Body of pancreas (tissue), 4 donors: ENCODE measurements at places on chromosomes 5 and 9.

DNA sequence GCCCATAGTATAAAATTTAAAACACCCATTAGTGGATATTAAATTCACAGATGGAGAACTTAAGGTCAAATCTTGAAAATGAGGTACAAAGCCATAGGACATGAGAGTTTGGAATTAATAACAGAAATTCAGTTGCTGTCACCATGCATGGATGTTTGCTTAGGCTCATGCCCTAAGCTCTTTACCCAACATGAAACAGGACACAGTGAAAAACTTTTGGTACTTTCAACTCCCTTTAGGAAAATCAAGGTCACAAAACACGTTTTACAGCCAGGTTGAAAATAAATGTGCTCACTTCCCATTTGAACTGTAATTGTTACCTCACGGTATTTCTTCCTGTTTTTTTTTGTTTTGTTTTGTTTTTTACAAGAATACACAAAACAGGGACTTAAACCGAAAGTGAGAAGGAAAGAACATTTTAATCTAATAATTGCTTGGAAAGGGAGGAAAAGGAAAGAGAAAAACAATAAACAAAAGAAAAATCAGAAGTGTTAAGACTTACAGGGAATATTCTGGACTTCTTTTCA is 6.1 kb upstream of the TOPORS start:
- DNase-seq, result no peak

GRCh38 chr5:76947082-76947503 is 5.8 kb upstream of the CRHBP start:
- DNase-seq, result no peak

DNA sequence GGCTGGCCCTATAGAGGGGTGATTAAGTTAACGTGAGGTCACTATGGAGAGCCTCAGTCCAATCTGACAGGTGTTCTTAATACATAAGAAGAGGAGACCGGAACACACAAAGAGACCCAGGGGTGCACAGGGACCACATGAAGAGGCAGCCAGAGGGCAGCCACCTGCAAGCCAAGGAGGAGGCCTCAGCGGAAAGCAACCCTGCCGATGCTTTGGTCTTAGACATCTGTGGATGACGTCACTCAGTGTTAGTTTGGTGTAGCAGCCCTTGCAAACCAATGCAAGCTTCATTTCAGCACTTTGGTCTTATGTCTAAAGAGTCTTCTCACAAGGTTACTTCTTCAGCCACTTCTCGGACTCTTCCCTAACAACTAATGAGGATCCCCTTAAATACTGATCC is 47.6 kb upstream of the GRHPR start:
- no peak for DNase-seq

- no peak for DNase-seq
These were observed 15.7 kb upstream of the KCNN2 start for GRCh38 chr5:114346181-114346580.

- no peak for DNase-seq
These were observed 5.3 kb upstream of the SUSD1 start for GRCh38 chr9:112180387-112180881.

DNA sequence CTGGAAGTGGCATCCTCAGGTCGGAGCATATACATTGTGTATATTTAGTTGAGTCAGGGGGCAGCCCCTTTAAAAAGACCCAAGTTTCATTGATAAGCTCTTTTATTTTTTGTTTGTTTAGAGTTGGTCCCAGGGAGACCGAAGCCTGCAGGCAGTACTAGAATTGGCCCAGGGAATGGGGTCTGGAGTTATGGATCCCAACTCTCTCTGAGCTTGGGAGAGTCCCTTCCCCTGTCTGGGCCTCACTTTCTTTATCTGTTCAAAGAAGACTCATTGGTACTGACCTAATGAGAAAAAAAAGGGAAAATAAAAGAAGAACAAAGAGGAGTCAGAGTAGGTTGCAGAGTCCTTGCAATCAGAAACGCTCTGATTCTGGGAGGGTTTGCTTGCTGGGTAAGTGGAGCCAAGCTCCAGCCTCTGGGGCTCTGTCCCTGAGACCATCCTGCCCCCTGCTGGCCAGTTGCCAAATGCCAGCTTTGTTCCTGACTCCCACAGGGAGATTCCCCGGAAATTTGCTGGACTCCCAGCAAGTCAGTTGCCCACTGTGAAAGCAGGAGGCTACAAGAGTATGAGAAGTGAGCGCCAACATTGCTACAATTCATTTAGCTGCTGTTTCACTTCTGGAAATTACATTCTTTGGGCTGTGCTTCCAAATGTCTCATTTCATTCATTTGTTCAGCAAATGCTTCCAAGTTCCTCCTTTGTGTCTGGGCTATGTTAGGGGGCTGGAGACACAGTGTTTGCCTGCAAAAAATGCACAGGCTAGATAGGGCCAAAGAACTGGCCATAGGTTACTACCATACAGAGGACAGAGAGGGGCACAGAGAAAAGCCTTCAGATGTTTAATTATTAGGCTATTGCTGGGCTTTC is 156.2 kb downstream of the MELK start:
- peak; percentile 44 for DNase-seq

GRCh38 chr5:51694826-51695225 is 311.6 kb downstream of the ISL1 start:
- no peak for DNase-seq

- DNase-seq, result peak; percentile 62
These were observed 2.3 kb downstream of the GDNF start for GRCh38 chr5:37837414-37838032.

GRCh38 chr5:52798938-52799337 is 11.2 kb downstream of the ITGA1 start:
- DNase-seq, result no peak

DNA sequence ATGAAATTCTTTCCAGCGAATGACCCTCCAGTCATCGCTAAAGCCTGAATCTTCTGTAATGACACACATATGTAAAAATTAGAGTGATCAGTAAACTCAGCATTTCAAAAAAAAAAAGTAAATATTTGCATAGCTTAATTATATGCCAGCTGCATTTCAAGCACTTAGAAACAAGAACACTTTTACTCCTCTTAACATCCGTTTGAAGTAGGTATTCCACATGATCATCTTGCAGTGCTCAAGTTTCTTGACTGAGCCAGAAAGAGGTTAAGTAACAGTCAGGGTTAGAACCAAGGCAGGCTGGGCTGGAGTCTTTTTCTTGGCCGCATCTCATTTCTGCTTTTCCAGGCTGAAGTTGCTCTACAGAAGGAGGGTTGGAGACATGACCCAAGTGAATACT is 27.6 kb downstream of the EGFLAM start:
- no peak for DNase-seq

DNA sequence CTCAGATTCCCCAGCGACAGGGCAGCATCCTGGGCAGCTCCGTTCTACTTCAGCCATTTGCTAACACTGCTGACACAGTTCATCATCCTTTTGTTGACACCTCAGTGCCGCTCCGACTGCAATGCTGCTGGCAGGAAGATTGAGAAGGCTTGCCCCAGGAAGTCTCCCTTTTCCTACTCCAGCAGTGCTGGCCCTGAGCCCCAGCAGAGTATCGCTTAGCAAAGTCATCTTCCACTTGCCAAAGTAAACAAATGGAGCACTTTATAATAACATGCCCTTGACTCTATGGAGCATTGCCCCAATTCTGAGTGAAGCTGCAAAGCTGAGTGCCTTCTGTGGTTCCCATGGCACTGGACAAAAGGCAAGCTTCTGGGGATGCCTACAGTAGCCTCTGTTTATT is 32.2 kb downstream of the PRLR start:
- DNase-seq, result peak; percentile 83

- no peak for DNase-seq
These were observed 343.2 kb upstream of the DAP start for GRCh38 chr5:11104210-11104609.

GRCh38 chr9:38337181-38337580 is 55.3 kb upstream of the ALDH1B1 start:
- DNase-seq, result no peak

DNA sequence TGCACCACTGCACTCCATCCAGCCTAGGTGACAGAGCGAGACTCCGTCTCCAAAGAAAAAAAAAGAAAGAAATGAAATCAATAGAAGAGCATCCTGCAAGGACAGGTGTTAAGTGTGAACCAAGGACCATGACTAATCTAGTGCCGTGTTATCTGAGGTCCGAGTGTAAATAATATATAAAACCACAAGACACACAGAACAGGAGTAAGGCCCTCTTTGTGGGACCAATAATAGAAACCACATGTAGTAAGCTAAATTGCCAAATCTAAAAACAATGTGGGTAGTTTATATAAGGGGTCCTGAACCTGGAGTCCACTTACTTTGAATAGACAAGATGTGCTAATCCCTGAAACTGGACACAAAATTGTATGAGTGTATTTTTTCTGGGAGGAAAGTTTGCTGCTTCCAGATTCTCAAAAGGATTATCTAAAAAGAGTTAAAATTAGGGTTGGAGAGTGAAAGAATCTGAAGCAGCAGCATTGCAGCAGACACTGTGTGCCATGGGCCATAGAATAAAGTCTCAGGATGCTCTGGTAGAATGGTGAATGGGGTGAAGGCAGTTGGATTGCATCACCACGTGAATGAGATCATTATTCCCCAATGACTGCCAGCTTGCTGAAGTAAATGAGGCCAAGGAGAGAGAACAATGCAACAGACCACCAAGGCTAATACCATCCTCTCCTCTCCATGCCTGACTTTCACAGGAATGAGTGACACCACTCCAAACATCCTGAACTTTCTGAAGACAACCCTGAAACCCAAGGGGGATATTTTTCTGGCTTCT is 222.7 kb downstream of the DCP2 start:
- DNase-seq, result no peak

DNA sequence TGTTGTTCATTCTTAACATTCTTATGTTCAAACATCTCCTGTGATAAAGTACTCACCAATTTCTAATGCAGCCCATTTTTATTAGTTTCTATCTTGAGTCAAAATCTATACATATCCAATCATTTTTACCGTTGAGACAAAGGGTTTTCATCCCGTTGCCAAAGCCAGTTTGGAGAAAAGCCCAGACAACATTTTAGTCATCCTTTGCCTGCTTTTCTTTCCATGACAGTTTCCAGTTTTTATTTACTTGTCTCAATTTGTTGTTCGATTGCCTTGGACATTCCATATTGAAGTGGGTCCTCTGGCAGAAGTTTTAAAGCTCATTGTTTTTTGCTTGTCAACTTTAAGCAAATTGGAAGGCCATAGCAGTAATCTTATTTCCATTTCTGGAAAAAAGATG is 123.9 kb downstream of the RAB3C start:
- no peak for DNase-seq

DNA sequence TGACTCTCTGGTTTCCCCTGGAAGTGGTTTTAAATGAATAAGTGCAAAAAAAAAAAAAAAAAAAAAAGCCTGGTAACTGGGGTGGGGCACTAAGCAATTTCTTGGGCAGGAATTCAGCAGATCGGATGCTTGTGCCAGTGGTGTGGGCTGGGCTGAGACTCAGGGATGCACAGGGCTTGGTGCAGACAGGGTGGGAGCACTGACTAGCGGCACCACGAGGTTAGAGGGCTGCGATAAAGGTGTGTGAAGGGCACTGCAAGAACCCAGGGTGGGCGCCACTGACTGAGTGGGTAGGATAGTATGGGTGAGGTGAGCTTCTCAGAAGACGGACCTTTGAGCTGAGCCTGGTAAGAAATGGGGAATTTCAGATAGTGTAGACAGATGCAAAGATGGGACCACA is 45.5 kb upstream of the CPLX2 start:
- no peak for DNase-seq

DNA sequence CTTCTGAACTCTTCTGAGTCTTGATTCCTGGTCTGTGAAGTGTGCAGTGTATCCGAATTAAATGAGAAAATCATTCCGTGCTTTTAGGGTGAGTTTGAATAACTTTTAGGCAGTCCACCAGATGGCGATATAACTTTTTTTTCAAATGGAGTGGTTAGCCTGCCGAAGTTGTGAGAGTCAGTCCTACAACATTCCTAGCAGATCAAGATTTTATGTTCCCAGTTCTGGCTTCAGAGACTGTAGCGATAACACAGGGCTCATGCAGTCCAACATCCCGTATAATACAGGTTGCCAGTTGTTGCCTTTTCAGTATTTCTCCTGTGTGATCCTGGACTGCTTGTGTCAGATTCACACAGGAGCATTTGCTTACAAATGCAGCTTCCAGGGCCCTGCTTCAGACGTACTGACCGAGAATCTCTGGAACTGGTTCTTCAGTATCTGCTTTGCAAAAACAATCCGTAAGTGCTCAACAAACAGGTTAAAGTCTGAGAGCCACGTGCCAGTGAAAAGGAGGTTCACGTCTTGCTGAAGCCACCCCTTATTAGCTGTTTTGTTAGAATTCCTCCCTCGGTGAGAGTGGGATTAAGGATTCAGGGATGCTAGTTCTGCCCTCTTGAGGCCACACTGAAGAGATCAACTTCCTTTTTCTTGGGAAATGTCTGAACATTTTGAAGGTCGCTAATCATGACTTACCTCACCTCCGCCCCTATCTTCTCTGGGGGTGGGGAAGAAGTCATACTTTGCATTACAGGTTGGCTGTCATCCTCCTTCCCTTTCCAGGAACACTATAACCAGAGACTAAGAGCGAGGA is 22.8 kb downstream of the SMIM3 start:
- DNase-seq, result peak; percentile 48

- no peak for DNase-seq
These were observed 48.7 kb upstream of the SPATA31D4 start for GRCh38 chr9:81879501-81879916.

DNA sequence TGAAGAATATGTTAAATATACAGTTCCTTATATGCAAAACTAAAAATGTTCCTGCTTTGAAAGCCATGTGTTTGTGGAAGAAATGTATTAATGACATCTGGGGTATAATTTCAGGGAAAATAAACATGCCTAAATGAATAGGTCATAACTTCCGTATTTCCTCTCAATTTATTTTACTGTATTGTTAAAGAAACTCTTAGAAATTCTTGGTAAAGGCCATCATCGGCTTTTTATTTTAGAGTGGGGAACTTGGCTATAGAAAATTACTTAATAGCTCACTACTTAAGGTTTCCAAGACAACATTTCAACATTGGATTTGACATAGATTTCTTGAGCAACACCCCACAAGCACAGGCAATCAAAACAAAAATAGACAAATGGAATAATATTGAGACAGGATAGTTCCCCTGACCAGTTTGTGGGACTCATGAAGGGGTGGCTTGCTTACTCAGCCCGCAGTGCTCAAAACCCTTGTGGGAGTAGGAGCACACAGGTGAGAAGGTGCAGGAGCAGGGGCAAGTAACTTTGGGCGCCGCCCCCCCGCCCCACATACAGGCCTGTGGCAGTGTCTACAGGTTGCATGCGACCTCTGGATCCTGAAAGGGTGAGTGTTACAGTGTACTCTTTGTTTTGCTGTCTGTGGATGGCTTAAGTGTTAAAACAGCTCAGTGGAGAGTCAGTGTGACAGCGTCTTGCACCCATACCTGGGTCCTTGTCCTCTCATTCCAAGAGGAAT is 891.4 kb upstream of the C9orf72 start:
- no peak for DNase-seq

GRCh38 chr5:180067986-180068385 is 3.6 kb downstream of the RNF130 start:
- no peak for DNase-seq

DNA sequence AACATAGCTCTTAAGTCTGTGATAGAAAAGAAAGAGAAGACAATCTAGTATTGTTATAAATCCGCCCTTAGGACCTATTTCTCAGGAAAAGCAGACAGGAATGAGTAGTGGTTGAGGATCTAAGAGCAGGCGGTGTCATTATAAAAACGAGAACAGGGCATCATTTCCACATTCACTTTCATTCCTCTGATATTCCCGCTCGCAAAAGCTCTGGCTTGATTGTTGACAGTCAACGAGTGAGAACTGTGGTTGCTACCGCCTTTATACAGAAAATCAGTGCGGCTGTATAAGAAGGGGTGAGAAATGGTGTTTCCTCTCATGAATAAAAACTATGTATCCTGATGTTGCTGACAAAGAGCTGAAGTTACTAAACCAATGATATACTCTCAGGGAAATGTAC is 1409.6 kb upstream of the WWC1 start:
- DNase-seq, result no peak

GRCh38 chr5:93590493-93590892 is 7.5 kb downstream of the NR2F1 start:
- no peak for DNase-seq
